ENCODE measurements at places on chromosomes 4 and X.

DNA sequence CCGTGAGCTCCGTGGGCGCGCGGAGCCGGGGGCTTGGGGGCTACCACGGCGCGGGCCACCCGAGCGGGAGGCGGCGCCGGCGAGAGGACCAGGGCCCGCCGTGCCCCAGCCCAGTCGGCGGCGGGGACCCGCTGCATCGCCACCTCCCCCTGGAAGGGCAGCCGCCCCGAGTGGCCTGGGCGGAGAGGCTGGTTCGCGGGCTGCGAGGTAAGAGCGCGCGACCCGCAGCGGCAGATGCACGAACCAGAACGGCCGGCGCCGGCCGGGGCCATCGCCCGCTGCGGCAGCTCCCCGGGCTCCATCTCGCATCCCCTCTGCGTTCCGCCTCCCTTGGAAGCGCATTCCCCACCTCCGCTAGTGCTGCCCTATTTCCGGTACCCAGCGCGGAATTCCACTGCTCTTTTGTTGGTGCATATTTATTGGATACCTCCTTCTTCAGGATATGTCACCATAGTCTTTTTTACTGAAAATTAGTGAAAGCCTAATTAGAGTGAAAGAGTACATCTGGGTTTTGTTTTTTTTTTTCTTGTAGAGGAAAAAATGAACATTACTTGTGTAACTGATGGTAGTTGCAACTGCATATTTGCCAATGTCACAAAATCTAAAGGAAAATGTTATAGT, 797 bp downstream of the PKD2 start:
- DNase-seq, result no peak

- DNase-seq, result no peak
Measured at GRCh38 chr4:181874602-181875001, 368.6 kb upstream of the TENM3 start.

DNA sequence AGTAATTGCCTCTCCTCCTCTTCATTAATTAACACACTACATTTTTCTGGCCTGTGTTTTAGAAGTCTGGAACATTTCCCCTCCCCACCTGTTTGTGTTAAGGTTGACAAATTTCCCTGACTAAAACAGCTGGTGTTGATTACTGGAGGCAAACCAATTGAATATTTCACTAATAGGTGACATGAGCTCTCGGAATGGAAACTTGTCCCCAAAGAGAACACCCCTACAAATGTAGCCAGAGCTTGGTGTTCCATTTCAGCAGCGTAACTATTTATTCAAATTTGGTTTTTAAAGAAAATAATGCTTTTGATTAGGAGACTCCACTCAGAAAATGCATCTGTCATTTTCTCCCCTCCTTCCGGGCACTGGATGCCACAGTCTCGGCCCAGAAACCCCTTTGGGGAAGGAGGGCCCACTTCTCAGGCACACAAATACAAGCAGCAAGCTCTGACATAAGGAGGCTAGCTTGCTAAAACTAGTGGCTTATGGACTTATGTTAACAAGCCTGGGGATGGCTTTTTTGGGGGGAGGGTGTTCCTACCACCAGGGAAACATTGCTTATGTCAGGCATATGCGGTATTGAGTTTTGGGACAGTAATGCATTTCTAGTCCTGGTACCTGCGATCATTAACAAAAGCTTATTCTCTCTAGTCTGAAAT, 2.2 kb downstream of the RNF150 start:
- no peak for DNase-seq

- DNase-seq, result no peak
Measured at GRCh38 chr4:154189346-154189745, 302.3 kb downstream of the DCHS2 start.

DNA sequence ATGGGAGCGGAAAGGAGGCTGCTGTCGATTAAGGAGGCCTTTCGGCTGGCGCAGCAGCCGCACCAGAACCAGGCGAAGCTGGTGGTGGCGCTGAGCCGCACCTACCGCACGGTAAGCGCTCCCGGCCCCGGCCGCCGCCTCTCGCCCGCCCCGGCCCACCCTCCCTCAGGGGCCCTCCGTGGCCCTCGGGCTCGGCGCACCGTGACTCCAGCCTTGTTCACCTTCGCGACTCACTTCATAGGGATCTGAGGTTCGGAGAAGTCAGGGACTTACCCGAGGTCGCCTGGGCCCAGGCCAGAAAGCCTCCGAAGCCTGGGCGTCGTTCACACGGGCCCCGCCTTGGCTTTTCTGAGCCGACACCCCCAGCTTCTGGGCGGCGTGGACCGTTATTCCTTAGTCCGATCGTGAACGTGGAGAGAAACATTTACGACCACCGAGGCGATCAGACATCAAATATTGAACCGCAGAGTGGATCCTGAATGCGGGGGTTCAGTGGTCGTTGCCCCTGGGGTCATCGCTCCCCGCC, 362 bp downstream of the NCAPG start:
- peak; percentile 4 for DNase-seq

GRCh38 chrX:25597551-25597950, 540.6 kb upstream of the MAGEB18 start:
- DNase-seq, result no peak

DNA sequence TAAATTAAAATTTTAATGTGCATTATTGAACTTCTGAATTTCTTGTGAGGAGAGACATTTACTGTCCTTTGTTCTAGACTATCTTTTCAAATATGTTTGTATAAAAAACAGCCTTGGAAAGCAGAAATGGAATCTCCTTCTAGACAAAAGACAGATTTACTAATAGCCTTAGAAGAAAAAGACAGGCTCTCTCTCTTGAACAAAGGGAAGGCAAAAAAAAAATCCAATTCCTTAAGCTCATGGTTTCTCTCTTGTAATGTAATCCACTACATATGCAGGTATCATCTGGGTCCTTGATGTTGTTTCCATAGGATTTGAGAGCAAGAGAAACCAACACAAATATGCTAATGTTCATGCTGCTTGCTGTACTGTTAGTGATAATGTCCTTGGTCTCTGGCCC, 106.0 kb downstream of the TBCK start:
- no peak for DNase-seq

- DNase-seq, result no peak
Measured at GRCh38 chrX:68186552-68187262, 246.6 kb downstream of the OPHN1 start.

DNA sequence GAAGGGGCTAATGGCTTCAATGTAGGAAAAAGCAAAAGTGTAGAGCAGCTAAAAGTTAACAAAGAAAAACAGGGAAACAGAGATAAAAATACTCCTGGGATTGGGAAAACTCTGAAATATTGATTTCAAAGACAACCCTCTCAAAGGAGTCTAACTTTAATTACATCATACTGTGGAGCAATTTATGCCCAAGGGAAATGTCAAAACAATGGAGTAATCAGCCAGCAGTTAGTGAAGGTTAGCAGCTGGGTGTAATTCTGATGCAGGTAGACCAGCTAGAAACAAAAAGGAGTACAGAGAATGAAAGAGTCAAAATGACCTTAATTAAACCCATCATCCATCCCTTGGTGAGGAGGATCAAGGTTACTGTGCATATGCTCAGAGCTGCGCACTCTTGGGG, 169.0 kb downstream of the ADAM29 start:
- DNase-seq, result no peak

- DNase-seq, result no peak
Measured at GRCh38 chr4:3387943-3388361, 53.8 kb upstream of the HGFAC start.

DNA sequence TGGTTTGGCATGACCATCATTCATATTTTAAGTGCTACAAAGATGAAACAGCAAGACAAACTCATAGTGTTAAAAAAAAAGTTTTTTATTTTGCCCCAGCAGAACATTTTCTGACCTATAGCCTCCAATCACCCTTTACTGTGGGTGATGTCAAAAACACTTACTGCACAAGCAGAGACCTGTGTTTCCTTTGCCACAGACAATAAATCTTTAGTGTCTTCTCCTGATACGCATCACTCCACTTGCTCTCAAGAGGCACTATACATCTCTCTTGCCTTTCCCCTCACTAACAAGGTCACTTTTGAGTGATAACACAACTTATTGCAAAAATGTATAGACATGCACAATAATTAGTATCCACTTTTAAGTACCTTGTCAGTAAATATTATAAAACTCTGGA, 125.6 kb downstream of the ANTXR2 start:
- DNase-seq, result no peak

GRCh38 chr4:187274153-187274552, 550.5 kb upstream of the FAT1 start:
- no peak for DNase-seq

DNA sequence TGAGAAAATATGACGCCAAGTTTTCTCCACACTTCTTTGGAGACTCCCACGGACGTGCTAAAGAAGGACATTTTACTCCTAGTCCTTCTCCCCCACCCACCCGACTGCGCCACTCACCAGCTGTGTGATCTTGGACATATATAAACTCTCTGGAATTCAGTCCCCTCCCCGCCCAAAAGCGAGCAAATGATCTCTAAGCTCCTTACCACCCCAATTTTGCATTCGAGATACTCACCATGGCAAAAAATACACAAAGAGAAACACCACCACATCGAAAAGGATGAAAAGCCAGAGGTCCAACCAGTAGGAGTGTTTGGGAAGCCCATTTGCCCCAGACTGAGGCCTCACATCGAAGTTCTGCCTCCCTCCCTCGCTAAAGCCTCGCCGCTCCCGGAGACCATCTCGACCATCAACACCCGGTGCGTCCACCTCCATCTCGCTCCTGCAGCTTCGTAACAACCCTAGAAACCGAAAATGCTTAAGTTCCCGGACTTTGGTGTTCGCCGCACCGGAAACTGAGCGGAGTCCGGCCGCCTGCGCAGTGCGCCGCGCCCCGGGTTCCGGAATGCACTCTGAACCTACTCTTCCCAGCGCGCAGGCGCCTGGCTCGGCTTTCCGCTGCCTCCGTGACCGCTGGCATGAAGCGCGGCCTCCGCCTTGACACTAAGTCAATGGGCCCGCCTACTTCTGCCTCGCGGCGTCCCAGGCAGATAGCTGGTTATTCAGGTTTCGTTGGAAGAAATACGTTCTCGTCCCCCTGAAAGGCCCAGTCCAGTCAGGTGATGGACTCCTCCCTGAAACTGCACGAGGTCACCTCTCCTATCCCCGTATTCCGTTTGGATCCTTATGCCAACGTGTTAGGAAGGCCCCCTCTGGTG, 21.6 kb downstream of the FABP2 start:
- DNase-seq, result peak; percentile 91

DNA sequence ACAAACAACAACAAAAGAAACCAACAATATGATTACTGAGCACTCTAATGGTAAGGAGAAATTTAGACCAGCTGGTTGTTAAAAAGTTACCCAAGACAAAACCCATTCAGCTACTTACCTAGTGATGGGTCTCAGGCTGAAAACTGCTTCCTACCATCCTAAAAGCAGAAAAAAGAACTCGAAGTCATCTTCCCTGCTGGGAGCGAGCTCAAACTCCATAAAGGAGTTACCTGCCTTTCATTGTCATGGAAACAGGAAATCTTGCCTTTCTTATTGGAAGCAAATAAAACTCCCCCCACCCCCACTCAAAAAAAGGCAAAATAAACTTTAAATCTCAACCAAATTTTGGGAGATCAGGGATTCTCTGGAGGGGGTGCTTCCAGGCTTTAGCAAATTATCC, 1478.3 kb downstream of the C4orf33 start:
- no peak for DNase-seq

DNA sequence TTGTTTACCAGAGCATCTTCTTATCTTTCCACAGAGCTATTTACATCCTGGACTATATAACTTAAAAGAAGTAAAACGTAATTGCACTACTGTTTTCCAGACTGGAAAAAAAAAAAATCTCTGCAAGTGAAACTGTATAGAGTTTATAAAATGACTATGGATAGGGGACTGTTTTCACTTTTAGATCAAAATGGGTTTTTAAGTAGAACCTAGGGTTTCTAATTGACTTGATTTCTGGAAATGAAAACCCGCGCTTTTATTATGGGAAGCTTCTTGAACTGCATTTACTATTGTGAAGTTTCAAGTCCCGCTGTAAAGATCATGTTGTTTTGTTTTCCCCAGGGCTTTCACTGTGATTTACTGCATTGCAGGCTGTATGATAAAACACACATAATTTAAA, 162.7 kb downstream of the STIM2 start:
- DNase-seq, result no peak

GRCh38 chr4:1378559-1379231, 27.5 kb downstream of the NKX1-1 start:
- DNase-seq, result no peak

DNA sequence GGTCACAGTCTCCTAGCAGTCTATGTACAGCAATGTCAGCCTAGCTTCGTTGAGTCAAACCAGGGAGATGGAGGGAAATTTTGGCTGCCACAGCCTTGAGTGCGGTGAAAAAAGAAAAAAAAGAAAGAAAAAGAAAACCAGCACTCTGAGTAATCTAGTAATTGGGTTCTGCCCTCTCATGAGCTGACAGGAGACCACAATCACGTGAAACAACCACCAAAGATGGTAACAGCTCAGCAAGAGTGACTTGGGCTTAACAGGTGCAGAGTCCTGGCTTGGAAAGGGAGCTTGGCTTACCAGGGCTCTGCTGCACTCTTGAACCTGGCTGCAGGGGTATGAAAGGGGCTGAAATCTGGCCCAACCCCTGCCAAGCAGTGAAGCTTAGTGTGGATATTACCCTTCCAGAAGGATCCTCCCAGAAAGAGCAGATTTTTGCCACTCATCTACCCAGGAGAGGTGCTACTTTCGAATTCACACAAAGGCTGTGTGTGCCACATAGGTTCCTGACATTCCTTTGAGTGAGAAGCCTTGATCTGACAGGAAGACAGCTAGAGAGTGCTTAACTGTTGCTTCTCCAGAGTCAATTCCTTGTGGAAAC, 350.3 kb downstream of the PTTG2 start:
- peak; percentile 24 for DNase-seq

GRCh38 chr4:174654634-174655033, 132.3 kb upstream of the HPGD start:
- DNase-seq, result no peak

- DNase-seq, result no peak
Measured at GRCh38 chrX:46791927-46792809, 33.2 kb upstream of the SLC9A7 start.

GRCh38 chr4:159540501-159540900, 437.6 kb downstream of the RAPGEF2 start:
- DNase-seq, result no peak

GRCh38 chr4:155703486-155704247, 37.0 kb downstream of the GUCY1A1 start:
- no peak for DNase-seq

GRCh38 chrX:102697494-102697893, 14.8 kb upstream of the GPRASP2 start:
- DNase-seq, result no peak

DNA sequence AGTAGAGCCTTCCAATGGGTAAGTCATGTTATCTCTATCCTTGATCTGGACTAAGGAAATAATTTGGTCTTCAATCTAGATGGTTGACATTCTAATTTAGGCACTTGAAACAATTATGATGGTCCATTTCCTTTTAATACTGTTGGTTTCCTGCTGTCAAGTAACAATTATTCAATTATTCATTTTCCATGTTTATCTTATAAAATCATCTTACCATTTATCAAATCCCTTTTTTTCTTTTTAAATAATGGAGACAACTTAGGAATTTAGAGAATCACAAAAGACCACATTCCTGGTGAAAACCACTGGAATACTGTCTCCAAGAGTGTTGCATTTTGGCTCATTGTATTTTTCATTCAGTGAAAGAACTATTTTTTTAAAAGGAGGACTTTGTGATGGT, 148.7 kb upstream of the CTSO start:
- no peak for DNase-seq

GRCh38 chr4:111988514-111988913, 156.7 kb upstream of the FAM241A start:
- DNase-seq, result no peak

GRCh38 chrX:45778616-45779015, 577.9 kb upstream of the DIPK2B start:
- no peak for DNase-seq

GRCh38 chr4:130028552-130028951, 932.6 kb downstream of the C4orf33 start:
- DNase-seq, result no peak

GRCh38 chrX:133849676-133850075, 135.7 kb downstream of the GPC3 start:
- DNase-seq, result no peak
